ENCODE measurements at places on chromosomes 6 and 20. TPM values are rescaled to one million over a fixed set of nuclear protein-coding genes. Genes with fewer than 3 reads are reported as not detected.

Gene THBS2
- 1,906 TPM for total RNA-seq

Gene CD40
- total RNA-seq = not detected

Gene FRMD1
- total RNA-seq = not detected

Gene ID1
- 9.0 TPM for total RNA-seq

Gene HDGFL1
- not detected for total RNA-seq

Gene XKR7
- not detected for total RNA-seq

Gene SLC17A9
- total RNA-seq = 0.24 TPM

Gene KHDC3L
- not detected for total RNA-seq

Gene C20orf144
- 0.17 TPM for total RNA-seq

Gene MYCT1
- total RNA-seq = not detected

- no peak for DNase-seq
These were observed 11.7 kb upstream of the SIRPG start for GRCh38 chr20:1669304-1669703.

- no peak for DNase-seq
These were observed 327.5 kb upstream of the EPHA7 start for GRCh38 chr6:93746892-93747291.

GRCh38 chr20:19660808-19661378 lies 97.2 kb upstream of the RIN2 start:
- no peak for DNase-seq

DNA sequence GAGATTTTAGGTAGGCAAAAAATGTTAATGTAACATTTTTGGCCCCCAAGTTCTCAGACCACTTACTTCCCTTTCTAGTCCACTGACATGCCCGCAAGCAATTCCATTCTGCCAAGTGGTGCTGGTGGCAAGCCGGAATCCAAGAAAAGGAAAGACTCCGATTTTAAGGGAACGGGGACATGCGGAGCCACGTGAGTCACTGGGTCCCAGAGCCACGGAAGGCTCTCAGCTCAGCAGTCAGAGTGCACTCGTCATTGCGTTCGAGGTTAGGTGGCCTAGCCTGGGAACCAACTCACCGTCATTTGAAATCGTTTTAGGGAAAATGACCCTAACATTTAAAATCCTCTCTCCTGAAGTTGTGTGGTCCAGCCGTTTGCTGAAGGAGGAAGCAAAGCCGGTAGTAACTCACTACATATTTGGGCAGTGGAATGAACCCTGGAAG lies 711 bp upstream of the SIRT5 start:
- no peak for DNase-seq

GRCh38 chr20:49313283-49313682 lies 35.4 kb upstream of the ZNFX1 start:
- DNase-seq = no peak

DNA sequence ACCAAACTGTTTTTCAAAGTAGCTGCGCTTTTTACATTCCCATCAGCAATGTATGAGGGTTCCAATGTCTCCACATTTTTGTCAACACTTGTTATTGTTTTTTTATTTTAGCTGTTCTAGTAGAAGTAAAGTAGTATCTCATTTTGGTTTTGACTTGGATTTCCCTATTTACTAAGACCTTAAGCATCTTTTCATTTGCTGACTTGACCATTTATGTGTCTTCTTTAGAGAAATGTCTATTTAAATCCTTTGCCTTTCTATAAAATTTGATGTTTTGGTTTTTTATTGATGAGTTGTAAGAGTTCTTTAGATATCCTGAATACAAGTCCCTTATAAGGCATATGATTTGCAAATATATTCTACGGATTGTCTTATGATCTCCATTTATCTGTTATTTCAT lies 110.6 kb downstream of the CD164 start:
- DNase-seq = no peak

GRCh38 chr20:7415427-7415826 lies 524.8 kb downstream of the HAO1 start:
- no peak for DNase-seq

DNA sequence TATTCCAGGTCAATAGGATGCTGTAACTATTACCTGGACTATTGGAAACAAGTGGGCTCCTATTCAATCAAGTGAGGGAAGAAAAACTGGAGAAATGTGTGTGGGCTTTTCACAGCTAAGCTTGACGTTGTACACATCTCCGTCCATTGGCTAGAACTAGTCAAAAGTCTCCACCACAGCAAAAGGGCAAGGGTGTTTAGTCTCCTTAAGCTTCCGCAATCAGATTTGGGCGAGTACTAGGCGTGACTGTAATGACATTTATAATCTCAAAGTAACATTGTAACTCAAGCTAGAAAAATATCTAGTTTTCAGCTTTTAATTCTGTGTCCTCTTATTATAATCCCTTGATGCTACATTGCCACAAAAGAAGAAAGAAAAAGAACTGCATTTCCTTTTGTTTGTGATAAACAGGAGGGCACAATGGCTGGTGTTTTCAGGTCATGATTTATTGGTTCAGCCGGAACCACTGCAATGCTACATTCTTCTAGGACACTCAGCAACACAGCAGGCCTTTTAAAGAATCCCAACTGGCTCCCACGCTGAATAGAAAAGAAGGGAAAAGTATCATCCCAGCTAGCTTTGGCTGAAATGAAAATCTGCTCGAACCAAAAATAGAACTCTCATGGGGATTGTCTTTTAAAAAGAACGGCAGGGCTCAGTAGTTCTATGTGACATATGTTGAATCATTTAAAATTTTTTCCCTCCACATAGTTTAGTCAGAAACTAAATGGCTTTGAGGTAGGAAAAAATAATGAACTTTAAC lies 387.7 kb downstream of the BTBD3 start:
- DNase-seq = no peak

GRCh38 chr6:100948381-100949133 lies 67.4 kb upstream of the ASCC3 start:
- no peak for DNase-seq

DNA sequence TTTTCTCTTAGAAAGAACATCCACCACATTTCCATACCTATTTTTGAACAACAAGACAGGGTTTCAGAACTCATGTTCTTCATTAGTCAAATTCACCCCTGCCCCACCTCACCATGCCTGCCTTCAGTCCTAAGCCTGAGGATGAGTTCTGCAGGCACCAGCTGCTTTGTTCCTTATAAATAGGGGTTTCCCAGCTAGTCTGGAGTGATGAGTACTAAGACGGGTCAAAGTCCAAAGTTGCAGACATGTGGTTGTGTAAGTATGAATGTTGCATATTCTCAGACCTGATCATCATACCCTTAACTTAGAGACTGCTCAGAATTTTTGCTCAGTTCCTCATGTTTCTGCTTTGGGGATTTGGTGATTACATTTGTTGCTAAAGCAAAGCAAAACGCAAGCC lies 257.7 kb upstream of the CDYL start:
- no peak for DNase-seq

- DNase-seq = no peak
These were observed 586 bp upstream of the ALDH5A1 start for GRCh38 chr6:24493945-24494820.

DNA sequence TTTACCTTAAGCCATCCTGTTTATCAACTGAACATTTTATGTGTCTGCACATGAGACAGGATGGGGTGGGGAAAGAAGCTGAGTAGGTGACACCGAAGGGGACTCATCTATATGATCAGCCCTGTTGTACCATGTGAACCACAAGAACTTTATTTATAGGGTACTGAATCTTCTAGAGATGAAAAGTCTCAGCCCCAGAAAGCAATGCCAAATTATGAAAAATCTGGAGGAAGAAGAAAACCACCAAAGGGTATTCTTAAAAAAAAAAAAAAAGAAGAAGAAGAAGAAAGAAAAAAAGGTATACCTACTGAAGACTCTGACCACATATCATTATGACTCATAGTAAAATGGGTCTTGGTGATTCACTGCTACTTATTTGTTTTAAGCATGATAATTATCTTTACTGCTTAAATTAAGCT lies 39.8 kb upstream of the HBS1L start:
- DNase-seq = no peak

- DNase-seq = no peak
These were observed 41.7 kb upstream of the NAA20 start for GRCh38 chr20:19975436-19975799.

GRCh38 chr20:6764619-6765018 lies 2.9 kb upstream of the BMP2 start:
- DNase-seq = no peak

DNA sequence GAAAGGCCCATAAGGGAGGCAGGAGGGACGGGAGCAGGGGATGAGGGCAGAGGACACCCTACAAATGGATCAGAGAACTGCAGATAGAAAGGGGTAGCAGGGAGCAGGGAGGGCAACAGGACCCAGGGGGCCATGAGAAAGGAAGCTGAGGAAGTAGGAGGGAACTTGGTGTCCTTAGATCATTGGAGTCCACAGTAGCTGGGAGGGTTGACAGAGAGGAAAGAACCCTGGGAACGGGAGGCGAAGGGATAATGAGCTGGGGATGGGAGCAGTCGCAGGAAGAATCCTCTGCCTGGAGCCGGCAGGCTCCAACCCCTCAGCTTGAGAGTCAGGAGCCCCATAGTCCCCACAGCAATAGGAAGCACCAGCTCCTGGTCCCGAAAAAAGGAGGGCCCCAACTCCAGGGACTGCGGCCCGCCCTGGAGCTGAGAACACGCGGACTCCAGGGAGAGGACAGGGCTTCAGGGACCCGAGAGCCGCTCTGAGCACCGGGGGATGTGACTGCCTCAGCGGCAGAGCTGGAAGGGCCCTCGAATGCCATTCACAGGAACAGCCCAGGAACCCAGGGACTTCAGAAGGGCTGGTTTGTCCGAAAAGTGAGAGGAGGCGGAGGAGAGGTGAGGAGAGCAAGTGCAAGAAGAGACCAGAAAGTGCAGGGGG lies 32.7 kb downstream of the HLA-A start:
- no peak for DNase-seq

- DNase-seq = no peak
These were observed 10.3 kb downstream of the KIF25 start for GRCh38 chr6:168007592-168008338.

- no peak for DNase-seq
These were observed 1.3 kb upstream of the RING1 start for GRCh38 chr6:33206864-33207551.

DNA sequence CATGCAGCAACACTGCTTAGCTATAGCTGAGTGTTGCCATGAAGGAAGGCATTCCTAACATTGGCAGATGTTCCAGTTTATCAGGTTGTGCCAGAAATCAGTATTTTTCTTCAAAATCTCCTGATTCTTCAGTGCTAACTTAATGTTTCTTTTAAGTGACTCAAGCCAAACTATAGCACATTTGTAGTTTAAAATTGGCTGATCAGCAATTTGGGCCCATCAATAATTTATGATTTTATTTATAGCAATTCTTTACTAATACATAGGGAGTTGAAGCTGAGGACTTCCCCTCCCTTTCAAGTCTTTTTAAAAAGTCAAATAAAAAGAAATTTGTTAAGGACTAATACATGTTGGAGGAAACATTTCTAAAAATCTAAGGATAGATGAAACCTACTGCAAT lies 383.8 kb upstream of the KHDRBS2 start:
- no peak for DNase-seq

DNA sequence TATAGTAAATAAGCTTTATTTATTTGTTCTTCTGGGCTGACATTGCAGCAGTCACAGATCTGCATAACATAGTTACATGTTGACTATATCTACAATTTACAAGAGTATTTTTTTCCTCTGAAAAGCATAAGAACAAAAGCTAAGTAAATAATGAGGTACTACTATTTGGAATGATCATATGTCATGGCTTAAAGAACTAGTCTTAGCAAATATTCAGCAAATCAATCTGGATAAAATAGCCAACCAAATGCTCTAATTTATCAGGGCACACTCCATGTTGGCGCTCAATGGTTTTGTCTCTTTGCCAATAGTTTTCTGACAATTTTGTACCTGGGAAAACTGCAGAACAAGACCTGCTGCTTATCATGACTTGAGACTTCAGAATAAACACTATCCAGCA lies 233.4 kb upstream of the RIN2 start:
- DNase-seq = no peak

DNA sequence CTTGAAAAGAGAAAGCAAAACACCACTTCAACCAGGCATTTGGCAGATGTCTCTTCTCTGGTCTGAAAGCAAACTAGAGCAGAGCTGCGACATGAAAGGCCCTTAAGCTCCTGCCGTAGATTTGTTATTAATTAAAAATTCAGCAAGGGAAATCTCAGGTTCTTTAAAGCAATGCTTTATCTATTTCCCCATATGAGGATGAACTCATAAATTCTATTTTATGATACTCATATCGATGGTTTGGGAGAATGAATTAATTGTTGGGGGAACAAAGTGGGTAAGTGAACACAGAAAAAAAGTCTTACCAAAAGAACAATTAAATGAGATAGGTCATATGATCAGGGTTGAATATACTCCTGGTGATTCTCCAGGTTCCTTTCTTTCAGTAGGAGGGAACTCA lies 464.7 kb upstream of the SLC35B3 start:
- DNase-seq = no peak

- no peak for DNase-seq
These were observed 80.1 kb downstream of the DLL1 start for GRCh38 chr6:170210651-170211403.

GRCh38 chr6:158057213-158057987 lies 75.7 kb downstream of the SYNJ2 start:
- DNase-seq = peak; percentile 39

GRCh38 chr20:57322476-57322875 lies 7.1 kb upstream of the SPO11 start:
- DNase-seq = no peak

GRCh38 chr20:62631336-62632308 lies 10.7 kb upstream of the SLCO4A1 start:
- no peak for DNase-seq

GRCh38 chr20:18712882-18713281 lies 100.7 kb upstream of the SCP2D1 start:
- no peak for DNase-seq

DNA sequence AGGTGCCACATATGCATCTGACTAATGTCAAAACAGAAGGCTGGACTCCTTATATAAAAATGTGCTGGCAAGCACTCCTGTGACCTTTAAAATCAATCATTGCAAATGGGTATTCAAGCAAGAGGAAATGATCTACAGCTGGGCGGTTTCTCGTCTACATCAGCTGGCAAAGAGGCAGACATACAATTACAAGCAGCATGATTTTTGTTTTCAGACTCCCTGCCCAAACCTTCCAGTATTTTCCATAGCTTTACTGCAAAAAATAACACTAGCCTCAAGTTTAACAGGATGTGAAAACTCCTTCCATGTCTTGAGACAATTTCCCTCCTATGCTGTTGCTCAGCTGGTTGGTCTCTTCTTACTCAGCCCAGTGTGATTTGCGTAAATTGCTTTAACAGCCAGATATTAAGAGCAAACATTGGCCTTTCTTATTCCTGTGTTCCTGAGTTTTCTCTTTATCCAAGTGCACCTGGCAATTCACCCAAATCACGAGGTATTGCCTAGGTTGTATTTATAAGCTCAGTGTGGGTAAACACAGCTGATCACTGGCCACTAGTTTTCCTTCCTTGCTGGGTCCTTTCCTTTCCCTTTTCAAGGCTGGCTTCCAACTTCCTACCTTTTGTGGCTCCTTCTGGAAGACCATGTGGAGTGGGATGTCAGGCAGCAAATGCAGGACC lies 130.4 kb downstream of the MOXD1 start:
- DNase-seq = no peak

GRCh38 chr20:4189375-4189774 lies 174.0 kb upstream of the RNF24 start:
- DNase-seq = no peak

GRCh38 chr20:48759631-48760245 lies 68.1 kb downstream of the PREX1 start:
- no peak for DNase-seq

- DNase-seq = no peak
These were observed 270.0 kb upstream of the ZFP64 start for GRCh38 chr20:52461582-52461981.

GRCh38 chr6:24599179-24599578 lies 46.8 kb downstream of the KIAA0319 start:
- no peak for DNase-seq

GRCh38 chr6:4136354-4136831 lies 1.0 kb upstream of the ECI2 start:
- DNase-seq = no peak
